ENCODE measurements at places on chromosomes 12 and 14.

GRCh38 chr12:107657133-107657532, 28.5 kb upstream of the PWP1 start:
- no peaks in the 10 kb centered on the region for H3K27me3 ChIP-seq
- H3K27ac ChIP-seq: no peak overlapping the region
- H3K4me3 ChIP-seq: no peak overlapping the region
- no peaks in the 10 kb centered on the region for H3K4me1 ChIP-seq
- peaks cover 4% of the 10 kb centered on the region for H3K36me3 ChIP-seq
- no peak for DNase-seq

GRCh38 chr12:110741341-110742095, 1.2 kb downstream of the PPP1CC start:
- H3K36me3 ChIP-seq: peaks cover 41% of the 10 kb centered on the region
- no peaks in the 10 kb centered on the region for H3K27me3 ChIP-seq
- peak overlapping the region; percentile 98 for H3K27ac ChIP-seq
- H3K4me1 ChIP-seq: peaks cover 51% of the 10 kb centered on the region
- no peak for DNase-seq
- H3K4me3 ChIP-seq: peak overlapping the region; percentile 99

- no peak overlapping the region for H3K27ac ChIP-seq
- no peak for DNase-seq
- H3K4me1 ChIP-seq: peaks cover 14% of the 10 kb centered on the region
- H3K27me3 ChIP-seq: no peaks in the 10 kb centered on the region
- H3K4me3 ChIP-seq: no peak overlapping the region
- peaks cover 3% of the 10 kb centered on the region for H3K36me3 ChIP-seq
These were observed 415.4 kb downstream of the RAD51B start for GRCh38 chr14:68235011-68235410.

GRCh38 chr12:53198486-53199110, 8.5 kb downstream of the ITGB7 start:
- H3K27me3 ChIP-seq: no peaks in the 10 kb centered on the region
- DNase-seq: no peak
- H3K36me3 ChIP-seq: peaks cover 48% of the 10 kb centered on the region

DNA sequence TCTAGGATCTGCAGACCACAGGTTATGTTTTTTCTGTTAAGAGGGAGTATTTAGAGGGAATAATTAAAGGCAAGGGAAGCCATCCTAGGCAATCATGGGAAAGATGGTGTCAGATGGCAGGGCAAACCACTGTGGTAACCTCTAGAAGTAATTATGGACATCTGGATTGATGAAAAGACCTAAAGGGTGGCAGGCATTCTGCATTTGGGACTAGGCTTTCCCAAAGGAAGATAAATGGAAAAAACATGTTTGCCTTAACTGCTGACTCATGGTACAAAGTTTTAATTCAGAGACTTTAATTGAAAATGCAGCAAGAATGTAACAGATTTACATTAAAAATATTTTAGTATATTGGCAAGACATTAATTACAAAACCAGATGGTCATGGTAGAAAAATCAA, 88.1 kb downstream of the TMEM30B start:
- H3K27ac ChIP-seq: no peak overlapping the region
- H3K27me3 ChIP-seq: peaks cover 72% of the 10 kb centered on the region
- H3K4me1 ChIP-seq: peaks cover 11% of the 10 kb centered on the region
- H3K36me3 ChIP-seq: no peaks in the 10 kb centered on the region
- no peak overlapping the region for H3K4me3 ChIP-seq

GRCh38 chr12:52248541-52249461, 15.8 kb downstream of the KRT7 start:
- no peak overlapping the region for H3K27ac ChIP-seq
- no peak for DNase-seq
- peaks cover 2% of the 10 kb centered on the region for H3K36me3 ChIP-seq
- H3K27me3 ChIP-seq: peaks cover 42% of the 10 kb centered on the region

DNA sequence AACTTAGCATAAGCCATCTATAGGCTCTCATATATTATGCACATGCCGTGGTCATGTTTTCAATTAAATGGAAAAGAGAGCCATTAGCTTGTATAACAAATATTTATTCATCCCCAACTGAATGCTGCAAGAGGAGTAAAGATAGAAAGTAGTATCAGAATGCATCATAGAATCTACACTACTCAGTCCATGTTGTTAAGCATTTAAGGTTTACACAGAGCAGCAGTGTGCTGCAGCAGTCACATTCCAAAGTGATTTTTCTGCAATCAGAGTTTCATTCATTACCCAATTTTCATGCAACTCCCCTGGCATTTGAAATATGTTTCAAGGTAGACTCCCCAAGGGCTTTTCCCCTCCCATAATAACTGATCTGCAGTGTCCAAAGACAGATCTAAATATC, 82.2 kb upstream of the LMO3 start:
- DNase-seq: no peak
- no peaks in the 10 kb centered on the region for H3K27me3 ChIP-seq
- no peaks in the 10 kb centered on the region for H3K4me1 ChIP-seq
- no peak overlapping the region for H3K4me3 ChIP-seq
- no peaks in the 10 kb centered on the region for H3K36me3 ChIP-seq
- no peak overlapping the region for H3K27ac ChIP-seq

GRCh38 chr12:117523971-117524370, 162.5 kb upstream of the NOS1 start:
- H3K27ac ChIP-seq: no peak overlapping the region
- no peaks in the 10 kb centered on the region for H3K36me3 ChIP-seq
- H3K4me1 ChIP-seq: no peaks in the 10 kb centered on the region
- DNase-seq: no peak

DNA sequence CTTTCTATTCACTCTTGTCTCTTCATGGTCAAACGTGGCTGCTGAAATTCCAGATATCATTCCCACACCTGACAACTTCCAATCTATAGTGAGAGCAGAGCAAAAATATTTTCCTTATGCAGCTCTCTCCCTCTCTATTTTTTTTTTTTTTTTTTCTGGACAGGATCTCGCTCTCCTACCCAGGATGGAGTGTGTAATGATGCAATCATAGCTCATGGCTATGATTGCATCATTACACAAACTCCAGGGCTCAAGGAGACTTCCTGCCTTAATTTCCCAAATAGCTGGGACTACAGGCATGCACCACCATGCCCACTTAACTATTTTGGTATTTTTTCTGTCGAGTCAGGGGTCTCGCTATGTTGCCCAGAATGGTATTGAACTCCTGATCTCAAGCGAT, 1398.9 kb downstream of the AACS start:
- H3K4me1 ChIP-seq: no peaks in the 10 kb centered on the region
- no peak overlapping the region for H3K4me3 ChIP-seq
- no peak overlapping the region for H3K27ac ChIP-seq
- no peak for DNase-seq
- no peaks in the 10 kb centered on the region for H3K36me3 ChIP-seq

DNA sequence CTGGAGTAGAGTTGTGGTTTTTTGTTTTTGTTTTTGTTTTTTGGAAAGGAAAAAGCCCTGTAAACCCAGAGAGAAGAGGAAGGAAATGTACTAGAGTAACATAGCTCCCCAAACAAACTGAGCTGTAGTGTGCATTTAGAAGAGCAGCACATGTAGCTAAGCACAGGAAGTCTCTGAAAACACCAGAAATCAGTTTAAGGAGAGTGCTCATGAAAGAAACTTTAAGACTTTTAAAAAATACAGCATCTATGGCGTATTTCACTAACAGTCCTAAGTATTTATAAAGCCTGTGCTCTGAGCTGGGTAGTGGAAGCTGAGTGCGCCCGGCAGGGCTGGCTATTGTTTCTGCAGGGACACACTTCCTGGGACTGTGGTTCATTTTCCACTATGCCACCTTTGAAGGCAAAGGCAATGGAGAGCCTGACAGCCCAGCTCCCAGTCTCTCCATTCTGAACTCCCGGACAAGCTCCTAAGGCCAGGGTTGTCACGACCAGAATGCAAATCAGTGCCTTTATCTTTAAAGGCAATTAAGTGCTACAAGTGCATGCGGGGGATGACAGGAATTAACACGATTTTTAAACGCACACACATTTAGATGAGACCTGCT, 45.4 kb downstream of the NIN start:
- peaks cover 66% of the 10 kb centered on the region for H3K4me1 ChIP-seq
- H3K27me3 ChIP-seq: no peaks in the 10 kb centered on the region
- H3K36me3 ChIP-seq: peaks cover 32% of the 10 kb centered on the region
- no peak for DNase-seq
- H3K27ac ChIP-seq: peak overlapping the region; percentile 82
- H3K4me3 ChIP-seq: peak overlapping the region; percentile 23

DNA sequence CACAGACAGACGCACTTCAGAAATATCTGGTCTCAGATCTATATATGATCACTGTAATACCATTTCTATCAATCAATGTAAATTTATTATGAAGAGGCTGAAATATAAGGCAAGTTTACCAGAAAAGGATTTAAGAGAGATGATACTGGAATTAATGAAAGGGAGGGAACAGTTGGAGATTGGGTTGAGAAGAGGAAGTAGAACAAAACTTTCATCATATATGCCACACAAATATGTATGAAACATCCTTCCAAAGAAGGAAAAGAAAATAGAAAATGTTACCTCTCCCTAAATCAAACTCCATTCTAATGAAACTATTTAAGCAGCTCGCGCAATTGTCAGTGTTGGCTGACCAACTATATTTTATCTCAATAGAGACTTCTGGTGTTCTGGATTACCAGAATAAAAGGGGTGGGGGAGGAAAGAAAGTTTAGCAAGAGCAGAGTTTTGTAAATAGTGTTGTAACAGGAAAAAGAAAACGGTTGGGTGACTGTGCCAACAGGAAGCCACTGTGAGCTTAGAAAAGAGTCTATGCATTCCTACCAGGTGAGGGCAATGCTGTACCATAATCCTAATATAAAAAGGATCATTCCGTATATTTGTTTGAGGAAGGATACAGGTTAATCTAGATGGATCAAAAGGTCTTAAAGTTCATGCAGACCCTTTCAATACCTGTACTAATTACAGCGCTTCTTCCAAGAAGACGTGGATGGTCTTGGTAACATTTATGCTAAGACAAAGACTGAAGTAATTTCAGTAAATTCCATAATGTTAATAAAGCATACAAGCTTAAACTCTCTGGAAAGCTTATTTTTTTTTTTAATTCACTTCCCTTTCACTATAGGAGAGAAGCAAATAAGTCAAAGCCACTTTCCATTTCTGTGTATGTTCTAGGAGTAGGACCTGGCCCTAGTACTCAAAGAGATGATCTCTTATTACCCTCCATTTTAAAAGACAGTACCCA, 14.5 kb upstream of the LLPH start:
- H3K27me3 ChIP-seq: no peaks in the 10 kb centered on the region
- H3K4me1 ChIP-seq: peaks cover 11% of the 10 kb centered on the region
- no peak overlapping the region for H3K4me3 ChIP-seq

GRCh38 chr12:9692909-9693308, 23.4 kb downstream of the CLEC2D start:
- no peak for DNase-seq
- H3K4me1 ChIP-seq: peaks cover 44% of the 10 kb centered on the region
- H3K27me3 ChIP-seq: no peaks in the 10 kb centered on the region
- peaks cover 93% of the 10 kb centered on the region for H3K36me3 ChIP-seq
- no peak overlapping the region for H3K4me3 ChIP-seq
- H3K27ac ChIP-seq: peak overlapping the region; percentile 67

DNA sequence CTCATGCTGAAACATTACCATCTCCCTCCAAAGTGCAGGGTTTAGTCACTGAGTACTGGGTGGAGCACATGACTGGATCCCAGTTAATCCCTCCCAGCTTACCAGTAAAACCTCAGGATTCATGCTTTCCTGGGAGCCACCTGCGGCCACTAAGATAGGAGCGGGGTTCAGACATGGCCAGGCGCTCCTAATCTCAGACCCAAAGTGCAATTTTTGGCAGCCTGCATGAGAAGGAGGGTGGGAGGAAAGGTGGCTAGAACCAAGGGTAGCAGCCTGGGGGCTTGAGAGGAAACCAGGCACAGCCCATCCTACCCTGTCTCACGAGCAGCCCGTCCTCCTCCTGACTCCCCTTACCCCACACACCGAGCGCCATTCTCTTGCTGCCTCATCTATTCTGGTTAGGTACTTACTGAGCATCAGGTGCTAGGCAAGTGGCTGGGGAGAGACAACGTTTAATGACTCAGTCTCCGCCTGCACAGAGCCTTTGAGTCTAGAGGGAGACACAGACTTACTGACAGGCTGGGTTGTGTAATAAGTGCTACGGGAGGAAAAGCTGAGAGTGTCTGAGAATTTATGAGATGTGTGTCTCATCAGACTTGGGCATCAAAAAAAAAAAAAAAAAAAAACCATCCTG, 9.9 kb downstream of the GPRC5A start:
- H3K36me3 ChIP-seq: no peaks in the 10 kb centered on the region
- peaks cover 4% of the 10 kb centered on the region for H3K27me3 ChIP-seq
- no peak overlapping the region for H3K27ac ChIP-seq
- H3K4me1 ChIP-seq: peaks cover 13% of the 10 kb centered on the region
- DNase-seq: no peak
- no peak overlapping the region for H3K4me3 ChIP-seq

DNA sequence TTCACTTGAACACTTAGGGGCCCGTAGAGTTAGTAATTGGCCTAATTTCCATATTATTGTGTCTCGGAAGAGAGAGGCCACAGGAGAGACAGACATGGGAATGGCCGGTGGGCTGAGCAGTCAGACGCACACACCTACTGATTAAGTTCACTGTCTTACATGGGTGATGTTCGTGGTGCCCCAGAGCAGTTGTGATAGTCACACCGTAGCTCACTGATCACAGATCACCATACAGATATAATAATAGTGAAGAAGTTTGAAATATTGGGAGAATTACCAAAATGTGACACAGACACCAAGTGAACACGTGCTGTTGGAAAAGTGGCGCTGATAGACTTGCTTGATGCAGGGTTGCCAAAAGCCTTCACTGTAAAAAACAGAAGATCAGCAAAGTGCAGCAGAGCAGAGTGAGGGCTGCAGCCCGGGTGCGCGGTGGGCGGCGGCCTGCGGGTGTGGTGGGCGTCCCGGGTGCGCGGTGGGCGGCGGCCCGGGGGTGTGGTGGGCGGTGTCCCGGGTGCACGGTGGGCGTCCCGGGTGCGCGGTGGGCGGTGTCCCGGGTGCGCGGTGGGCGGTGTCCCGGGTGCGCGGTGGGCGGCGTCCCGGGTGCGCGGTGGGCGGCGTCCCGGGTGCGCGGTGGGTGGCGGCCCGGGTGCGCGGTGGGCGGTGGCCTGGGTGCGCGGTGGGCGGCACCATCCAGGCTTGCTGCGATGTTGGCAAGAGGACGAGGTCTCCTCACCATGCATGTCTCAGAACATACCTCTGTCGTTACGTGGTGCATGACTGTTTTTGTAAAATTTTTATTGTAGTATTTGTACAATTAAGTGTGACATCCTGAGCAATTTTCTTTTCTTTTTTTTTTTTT, 34.3 kb upstream of the TEX22 start:
- peak overlapping the region; percentile 39 for H3K27ac ChIP-seq
- peaks cover 11% of the 10 kb centered on the region for H3K4me1 ChIP-seq
- no peaks in the 10 kb centered on the region for H3K27me3 ChIP-seq
- peak overlapping the region; percentile 37 for H3K4me3 ChIP-seq
- no peaks in the 10 kb centered on the region for H3K36me3 ChIP-seq
- DNase-seq: peak; percentile 48

DNA sequence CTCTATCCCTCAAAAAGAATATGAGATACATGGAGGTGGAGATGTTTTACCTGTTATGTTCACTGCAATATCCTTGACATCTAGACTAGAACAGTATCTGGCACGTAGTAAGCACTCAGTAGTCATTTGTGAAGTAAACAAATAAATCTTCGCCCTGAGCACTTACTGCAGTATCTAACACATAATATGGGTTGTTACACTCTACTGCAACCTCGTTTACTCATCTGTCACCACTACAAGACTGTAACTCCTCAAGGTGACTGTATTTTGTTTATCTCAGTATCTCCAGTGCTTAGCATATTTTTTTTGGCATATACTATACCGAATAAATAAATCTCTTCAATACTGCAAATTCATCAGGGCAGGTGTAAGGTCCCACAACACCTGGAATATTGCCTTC, 66.1 kb downstream of the WASHC3 start:
- H3K27ac ChIP-seq: no peak overlapping the region
- no peaks in the 10 kb centered on the region for H3K4me1 ChIP-seq
- no peaks in the 10 kb centered on the region for H3K36me3 ChIP-seq
- DNase-seq: no peak
- peaks cover 21% of the 10 kb centered on the region for H3K27me3 ChIP-seq
